H4 (cell line): ENCODE measurements at places on chromosomes 1 and 21. TPM values are rescaled to one million over a fixed set of nuclear protein-coding genes. Genes with fewer than 3 reads are reported as not detected.

- DNase-seq, result no peak
Observed at GRCh38 chr1:75136195-75136815, 2.1 kb downstream of the LHX8 start.

- no peak for DNase-seq
Observed at GRCh38 chr1:108699375-108700332, 7.5 kb downstream of the PRPF38B start.

GRCh38 chr1:26391450-26391849 is 18.9 kb upstream of the ZNF683 start:
- peak; percentile 56 for DNase-seq

DNA sequence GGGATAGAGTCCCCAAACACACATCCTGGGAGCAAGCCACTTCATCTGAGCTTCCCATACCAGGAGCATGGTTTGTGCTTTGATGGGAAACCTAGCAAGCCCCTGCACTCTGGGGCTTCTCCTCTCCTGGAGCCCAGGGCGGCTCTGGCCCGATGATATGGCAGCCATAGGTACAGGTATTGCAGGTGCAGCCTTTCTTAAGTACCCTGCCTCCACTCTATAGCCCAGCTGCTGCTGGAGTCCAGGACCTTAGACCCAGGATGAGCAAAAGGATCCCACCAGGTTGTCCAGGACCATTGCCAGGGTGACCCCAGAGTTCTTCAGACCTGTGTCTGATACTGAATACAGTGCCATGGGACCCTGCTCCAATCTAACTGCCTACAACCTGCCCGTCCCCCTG is 4.2 kb downstream of the C1orf226 start:
- no peak for DNase-seq

GRCh38 chr1:58789996-58790660 is 6.3 kb upstream of the JUN start:
- DNase-seq, result no peak

DNA sequence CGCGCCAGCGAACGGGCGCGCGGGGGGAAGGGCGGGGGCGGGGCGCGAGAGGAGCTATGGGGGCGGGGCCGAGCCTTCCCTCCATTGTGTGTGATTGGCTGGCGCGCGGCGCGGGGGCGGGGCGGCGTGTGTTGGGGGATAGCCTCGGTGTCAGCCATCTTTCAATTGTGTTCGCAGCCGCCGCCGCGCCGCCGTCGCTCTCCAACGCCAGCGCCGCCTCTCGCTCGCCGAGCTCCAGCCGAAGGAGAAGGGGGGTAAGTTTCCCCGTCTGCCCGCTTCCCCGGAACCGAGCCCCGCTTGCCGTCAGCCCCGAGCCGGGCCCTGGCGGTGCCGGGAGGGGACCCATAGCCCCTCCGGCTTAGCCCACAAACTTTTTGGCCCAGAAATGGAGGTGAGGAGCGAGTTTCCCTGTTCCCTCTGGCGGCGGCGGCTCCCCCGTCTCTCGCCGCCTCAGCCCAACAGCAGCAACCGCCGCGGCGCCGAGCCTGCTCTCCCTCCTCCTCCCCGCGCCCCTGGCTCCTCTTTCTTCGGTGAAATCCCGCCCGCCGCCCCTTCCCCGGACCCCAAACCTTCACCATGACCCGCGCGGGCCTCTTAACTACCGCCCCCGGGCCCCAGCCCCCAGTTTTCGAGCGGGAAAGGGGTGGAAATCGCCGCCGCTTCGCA is at the start of gene H3-3A:
TSS of gene H3-3A (plus strand) at position 159 of the 666 bp plus-strand sequence. CDS start 1,636 bp downstream, outside the sequence.
- DNase-seq, result peak; percentile 91

GRCh38 chr21:42555756-42556438 is 42.2 kb downstream of the SLC37A1 start:
- DNase-seq, result no peak

- DNase-seq, result peak; percentile 28
Observed at GRCh38 chr1:53625766-53626520, 113.0 kb downstream of the GLIS1 start.

- DNase-seq, result no peak
Observed at GRCh38 chr1:11784993-11785769, 20.6 kb downstream of the MTHFR start.

GRCh38 chr1:210631399-210631798 is 302.7 kb downstream of the HHAT start:
- DNase-seq, result no peak

GRCh38 chr1:104989012-104989411 is 1239.3 kb downstream of the AMY1C start:
- DNase-seq, result no peak

GRCh38 chr1:245501633-245502032 is 346.8 kb downstream of the KIF26B start:
- no peak for DNase-seq

GRCh38 chr1:151403612-151404011 is 4.2 kb downstream of the PSMB4 start:
- no peak for DNase-seq

DNA sequence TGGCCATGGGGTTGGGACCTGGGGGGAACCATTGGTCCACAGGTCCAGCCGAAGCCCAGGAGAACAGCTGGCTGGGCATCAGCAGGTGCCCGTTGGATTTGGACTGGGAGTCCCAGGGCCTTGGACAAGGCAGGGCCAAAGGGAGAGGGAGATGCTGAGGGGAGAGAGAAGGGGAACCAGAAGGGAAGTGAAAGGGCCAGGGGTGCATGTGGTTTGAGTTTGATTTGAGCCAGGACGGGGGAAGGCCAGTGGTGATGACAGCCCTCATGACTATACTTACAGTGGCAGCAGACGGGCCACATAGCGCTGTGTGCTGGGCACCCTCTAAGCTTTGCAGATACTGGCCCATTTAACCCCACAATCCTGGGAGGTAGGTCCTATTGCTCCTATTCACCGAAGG is 18.8 kb downstream of the AGRN start:
- no peak for DNase-seq

- no peak for DNase-seq
Observed at GRCh38 chr1:178531887-178532286, 19.0 kb downstream of the TEX35 start.

DNA sequence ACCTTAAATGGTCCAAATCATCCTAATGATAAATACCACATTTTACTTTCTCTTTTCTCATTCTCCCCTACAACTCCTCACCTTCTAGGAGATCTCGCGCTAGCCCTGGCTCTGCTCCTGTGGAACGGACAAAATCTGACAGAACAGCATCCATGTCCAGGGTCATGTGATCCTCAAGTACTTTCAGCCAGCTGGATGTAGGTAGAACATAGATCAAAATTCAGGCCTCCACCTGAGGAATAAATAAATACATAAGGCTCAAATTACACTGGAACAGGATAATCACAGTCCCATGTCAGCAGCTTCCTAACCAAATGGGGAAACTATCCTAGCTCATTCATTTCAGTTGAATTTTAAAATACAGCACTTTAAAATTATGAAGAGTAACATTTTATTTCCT is 33.2 kb downstream of the OTUD7B start:
- DNase-seq, result no peak

Gene NBPF10
- total RNA-seq, result 0.35 and 0.54 TPM in 2 replicates

Gene FGR
- not detected in 2 replicates for total RNA-seq

Gene KCNA3
- total RNA-seq, result not detected in 2 replicates

Gene TNFRSF18
- total RNA-seq, result not detected in 2 replicates

DNA sequence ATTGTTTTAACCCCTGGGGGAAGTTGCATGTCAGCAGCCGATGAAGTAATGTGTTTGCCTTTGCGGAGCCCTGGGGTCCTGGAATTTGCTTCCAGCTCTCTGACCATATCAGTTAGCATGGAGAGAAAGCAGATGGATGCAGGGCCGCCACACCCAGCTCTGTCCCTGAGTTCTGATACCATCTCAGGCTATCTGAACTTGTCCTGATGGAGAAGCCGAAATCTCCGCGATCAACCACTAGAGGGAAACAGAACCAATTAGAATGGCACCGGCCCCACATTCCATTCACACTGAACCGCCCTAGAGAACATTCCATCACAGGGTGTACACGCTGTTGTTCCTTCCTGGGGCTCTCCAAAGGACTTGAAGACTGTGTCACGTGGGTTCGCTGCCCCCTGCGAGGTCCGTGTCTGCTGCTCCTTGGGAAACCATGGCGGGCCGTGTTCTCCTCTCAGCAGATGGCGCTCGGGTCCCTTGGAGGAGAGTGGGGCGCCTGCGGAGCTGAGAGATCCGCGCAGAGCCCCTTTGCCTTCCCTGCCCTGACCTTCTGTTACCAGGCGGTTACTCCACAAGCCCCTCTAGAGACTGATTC is 75.4 kb downstream of the ABCA4 start:
- DNase-seq, result peak; percentile 78

Gene NHLH1
- 0.04 TPM in 1 of 2 replicates, not detected in the other for total RNA-seq

- DNase-seq, result no peak
Observed at GRCh38 chr1:192086644-192087043, 71.6 kb upstream of the RGS18 start.

- DNase-seq, result no peak
Observed at GRCh38 chr1:203658274-203658673, 31.6 kb downstream of the ATP2B4 start.

GRCh38 chr1:193558491-193559028 is 372.1 kb upstream of the B3GALT2 start:
- peak; percentile 91 for DNase-seq

Gene CADM3
- 6.4 and 10.1 TPM in 2 replicates for total RNA-seq

GRCh38 chr1:175373786-175374623 is 181.4 kb upstream of the KIAA0040 start:
- DNase-seq, result no peak

- no peak for DNase-seq
Observed at GRCh38 chr1:14896381-14897079, 257.0 kb upstream of the TMEM51 start.

DNA sequence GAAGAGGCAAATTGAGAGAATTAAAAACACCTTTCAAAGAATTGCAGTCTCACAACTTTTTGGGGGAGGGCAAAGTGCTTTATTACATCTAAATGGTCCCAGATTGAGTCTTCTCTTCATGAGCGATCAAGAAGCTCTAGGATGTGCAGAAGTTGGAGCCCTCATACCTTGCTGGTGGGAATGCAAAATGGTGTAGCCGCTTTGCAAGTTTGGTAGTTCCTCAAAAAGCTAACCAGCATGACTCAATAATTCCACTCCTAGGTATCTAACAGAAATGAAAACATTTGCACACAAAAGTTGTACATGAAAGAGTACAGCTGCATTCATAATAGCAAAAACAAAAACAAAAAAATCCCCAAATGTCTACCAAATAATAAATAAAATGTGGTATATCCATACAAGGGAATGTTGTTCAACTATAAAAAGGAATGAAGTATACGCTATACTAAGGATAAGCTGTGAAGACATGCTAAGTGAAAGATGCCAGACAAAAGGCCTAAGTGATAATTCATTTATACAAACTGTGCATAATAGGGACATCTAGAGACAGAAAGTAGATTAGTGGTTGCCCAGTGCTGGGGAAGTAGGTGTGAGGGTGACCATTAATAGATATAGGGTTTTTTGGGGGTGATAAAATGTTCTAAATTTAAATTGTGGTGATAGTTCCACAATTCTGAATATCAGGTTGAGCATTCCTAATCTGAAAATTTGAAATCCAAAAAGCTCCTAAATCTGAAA is 55.2 kb downstream of the SELENOF start:
- DNase-seq, result no peak

DNA sequence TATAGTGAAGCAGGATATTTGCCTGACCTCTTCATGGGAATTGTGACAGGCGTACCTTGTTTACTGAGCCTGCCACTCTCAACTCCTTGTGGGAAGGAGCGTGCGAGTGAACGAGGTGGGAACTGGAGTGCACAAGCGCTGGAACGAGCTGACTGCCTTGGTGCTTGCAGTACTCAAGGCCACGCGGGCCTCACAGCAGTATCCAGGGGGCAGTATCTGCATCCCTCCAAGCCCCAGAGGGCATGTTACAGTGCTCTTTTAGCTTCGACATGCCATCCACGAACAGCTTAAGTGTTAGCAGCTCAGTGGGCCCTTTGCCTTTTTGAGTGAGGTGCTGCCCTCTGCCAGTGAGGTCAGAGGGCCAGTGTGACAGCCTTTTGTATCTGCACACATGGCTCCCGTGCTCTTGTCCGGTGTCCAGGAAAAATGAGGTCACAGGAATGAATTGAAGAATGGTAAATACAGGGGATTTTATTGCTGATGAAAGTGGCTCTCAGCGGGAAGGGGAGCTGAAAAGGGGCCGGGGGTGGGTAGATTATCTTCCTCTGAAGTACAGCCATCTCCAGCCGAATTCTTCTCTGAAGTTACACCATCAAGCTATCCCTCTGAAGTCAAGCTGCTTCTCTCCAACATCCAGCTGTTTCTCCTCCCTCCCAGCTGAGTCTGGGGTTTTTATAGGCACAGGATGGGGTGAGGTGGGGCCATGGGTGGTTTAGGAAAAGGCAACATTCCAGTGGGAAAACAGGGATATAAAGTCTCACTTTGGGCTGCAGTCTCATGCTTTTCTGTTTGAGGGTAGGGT is 69.3 kb downstream of the EPB41 start:
- no peak for DNase-seq

Gene HCN3
- 0.52 TPM in 1 of 2 replicates, not detected in the other for total RNA-seq

Gene TCHHL1
- not detected in 2 replicates for total RNA-seq

DNA sequence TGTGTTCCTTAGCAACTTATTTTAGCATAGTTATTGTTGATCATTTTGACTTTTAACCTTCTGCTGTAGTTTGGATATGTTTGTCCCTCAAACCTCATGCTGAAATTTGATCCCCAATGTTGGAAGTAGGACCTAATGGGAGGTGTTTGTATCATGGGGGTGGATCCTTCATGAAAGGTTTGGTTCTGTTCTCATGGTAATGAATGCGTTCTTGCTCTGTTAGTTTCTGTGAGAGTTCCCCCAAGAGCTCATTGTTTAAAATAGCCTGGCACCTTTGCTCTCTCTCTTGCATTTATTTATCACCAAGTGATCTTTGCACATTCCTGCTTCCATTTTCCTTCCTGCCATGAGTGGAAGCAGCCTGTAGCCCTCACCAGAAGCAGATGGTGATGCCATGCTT is 372.1 kb upstream of the VAMP3 start:
- DNase-seq, result no peak

DNA sequence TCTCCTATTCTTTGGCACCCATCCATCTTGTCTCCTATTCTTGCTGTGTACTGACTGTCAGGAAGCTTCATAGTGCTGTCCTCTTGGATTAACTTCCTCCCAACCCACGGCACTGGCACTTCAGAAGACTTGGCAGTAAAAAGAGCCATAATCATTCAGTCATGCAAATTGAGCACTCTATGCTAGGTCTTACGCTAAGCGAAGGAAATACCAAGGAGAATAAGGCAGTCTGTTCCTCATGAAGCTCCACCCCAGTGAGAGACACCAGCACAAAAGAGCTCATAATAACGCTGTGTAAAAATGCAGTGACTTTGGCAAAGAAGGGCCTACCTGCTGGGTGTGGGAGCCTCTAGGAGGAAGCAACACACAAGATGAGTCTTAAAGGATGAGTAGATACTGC is 67.1 kb downstream of the GFI1 start:
- DNase-seq, result no peak

DNA sequence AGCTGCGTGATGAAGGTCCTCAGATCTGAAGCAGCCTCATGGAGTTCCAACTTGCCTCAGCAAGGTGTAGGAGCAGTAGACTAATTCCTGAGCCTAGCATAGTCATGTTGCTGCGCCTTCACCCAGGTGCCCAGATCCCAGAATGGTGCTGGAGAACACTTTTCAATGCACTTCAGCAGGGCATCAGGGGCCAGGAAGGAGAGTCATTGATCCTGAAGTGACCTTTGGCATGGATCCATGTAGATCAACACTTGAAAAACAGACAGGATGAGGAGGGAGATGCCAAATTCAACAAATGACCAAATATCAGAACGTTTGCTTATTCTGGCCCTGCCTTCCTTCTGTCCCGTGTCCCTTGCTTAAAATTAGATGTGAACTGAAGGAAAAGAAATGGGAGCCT is 91.9 kb downstream of the LEPR start:
- no peak for DNase-seq
